ENCODE measurements at places on chromosomes 4 and X.

- no peak for DNase-seq
These were observed 534.8 kb upstream of the HTR2C start for GRCh38 chrX:114049063-114049462.

GRCh38 chr4:177386278-177386815 is 55.9 kb downstream of the AGA start:
- no peak for DNase-seq

- no peak for DNase-seq
These were observed 142.9 kb downstream of the DCHS2 start for GRCh38 chr4:154348657-154349056.

- DNase-seq, result no peak
These were observed 839.1 kb downstream of the GLUD2 start for GRCh38 chrX:121886557-121886956.

GRCh38 chr4:53598901-53599300 is 7.6 kb upstream of the LNX1 start:
- no peak for DNase-seq

DNA sequence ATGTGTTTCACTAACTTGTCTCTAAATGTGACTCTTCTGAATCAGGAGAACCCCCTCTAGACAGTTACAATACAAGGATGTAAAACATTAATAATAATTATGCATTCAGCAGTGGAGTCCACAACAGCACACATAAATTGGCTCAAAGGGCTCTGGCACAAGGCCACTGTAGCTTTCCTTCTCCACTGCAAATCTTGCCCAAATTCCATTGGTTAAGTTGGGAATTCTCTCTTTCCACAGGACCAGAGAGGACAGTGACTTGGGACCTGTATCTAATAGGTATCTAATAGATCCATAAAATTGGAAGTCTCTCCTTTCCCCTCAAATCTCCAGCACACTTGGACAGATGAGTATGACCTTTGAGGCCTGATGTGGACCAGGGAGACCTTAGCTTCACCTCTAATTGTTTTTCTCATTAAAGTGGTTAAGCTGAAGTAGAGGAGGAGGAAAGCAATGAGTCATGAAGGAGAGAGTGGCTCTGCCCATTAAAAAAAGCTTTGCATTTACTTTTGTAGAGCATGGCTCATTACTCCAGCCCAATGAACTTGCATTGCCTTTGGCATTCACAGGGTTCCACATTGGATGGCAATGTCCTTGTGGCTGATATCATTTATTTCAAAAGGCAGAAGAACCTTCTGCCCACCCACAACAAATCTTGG is 72.3 kb upstream of the SH3RF1 start:
- no peak for DNase-seq

GRCh38 chr4:80279751-80280150 is 13.3 kb downstream of the FGF5 start:
- no peak for DNase-seq

DNA sequence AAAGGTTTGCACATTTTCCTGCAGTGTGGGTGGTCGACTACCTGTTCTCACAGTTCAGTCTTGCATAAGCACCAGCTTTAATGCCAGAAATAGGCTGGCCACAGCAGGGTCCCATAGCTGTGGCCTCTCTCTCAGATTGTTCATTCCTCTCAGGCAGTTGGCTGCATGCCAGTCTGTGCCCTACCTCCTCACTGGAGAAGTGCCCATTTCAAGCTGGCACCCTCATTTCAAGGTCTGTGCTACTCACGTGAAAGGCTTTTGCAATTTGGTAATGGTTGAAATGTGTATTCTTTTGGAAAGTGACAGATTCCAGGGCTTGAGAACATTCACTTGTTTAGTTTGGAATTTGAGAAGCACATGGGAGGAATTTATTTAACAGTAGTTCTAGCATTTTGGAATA is 28.9 kb upstream of the MTMR1 start:
- DNase-seq, result no peak

GRCh38 chrX:46713672-46714490 is 45.0 kb downstream of the SLC9A7 start:
- DNase-seq, result peak; percentile 9

- DNase-seq, result no peak
These were observed 1.6 kb downstream of the GRIA3 start for GRCh38 chrX:123185721-123186120.

- DNase-seq, result no peak
These were observed 165.8 kb downstream of the SHROOM4 start for GRCh38 chrX:50648156-50648555.

DNA sequence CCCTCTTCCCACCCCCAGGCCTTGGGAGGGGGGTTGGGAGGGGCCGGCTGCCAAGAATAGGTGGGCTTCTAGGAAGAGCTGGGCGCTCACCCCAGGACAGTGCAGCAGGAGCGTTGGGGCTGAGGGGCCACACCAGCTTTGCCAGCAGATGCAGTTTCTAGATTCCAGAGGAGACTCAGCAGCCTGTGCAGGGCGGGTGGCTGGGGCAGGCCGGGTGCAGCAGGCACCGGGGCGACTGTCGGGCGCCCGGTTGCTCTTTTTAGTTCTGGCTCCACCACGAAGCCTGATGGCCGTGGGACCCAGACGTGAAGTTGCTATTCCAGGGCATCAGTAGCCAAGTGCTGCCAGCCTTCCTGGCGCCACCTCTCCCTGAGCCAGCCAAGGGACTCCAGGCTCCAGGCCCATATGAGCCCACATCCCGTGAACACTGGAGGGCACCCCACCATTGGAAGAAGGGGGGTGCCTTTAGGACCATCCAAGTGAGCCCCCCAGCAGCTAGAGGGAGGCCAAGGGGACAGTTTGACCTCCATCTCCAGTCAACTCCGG is 5.8 kb downstream of the SSR4 start:
- DNase-seq, result no peak

DNA sequence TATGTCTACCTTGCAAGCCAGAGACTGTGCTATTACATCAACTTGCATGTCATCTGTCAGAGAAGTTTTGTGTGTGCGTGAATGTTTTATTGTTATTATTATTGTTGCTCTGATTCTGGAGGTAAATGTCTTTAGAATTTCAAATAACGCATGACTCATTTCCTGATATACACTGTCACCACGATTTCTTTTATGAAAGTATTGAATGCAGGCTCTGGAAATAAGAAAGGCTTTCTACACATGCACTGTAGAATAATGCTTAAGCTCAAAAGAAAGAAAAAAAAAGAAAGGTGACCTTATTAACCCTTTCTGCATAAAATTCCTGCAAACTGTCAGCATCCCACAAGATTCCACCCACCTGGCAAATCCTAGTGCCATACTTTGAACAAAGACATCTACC is 632.9 kb downstream of the ZNF674 start:
- no peak for DNase-seq

GRCh38 chr4:170776983-170777382 is 687.2 kb upstream of the AADAT start:
- DNase-seq, result no peak

DNA sequence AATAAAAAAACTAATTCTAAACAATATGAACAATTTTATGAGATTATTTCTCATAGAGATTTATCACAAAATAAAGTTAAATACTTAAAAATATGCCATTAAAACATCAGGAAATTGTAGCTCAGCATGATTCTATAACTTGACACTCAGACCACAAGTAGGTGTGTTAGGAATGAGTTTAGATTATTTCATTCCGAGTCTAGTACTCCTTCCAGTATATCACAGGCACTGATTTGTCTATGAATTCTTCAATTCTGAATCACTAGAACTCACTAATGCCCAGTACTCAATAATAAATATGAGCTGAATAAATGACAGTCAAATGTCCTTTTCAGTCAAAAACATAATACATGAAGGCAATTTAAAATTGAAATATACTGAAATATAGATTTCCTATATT is 22.2 kb downstream of the BOD1L1 start:
- DNase-seq, result no peak

GRCh38 chr4:27616166-27616565 is 755.5 kb downstream of the STIM2 start:
- no peak for DNase-seq

Measured in BJ (cell line).